ENCODE measurements at places on chromosomes 6 and 20.

DNA sequence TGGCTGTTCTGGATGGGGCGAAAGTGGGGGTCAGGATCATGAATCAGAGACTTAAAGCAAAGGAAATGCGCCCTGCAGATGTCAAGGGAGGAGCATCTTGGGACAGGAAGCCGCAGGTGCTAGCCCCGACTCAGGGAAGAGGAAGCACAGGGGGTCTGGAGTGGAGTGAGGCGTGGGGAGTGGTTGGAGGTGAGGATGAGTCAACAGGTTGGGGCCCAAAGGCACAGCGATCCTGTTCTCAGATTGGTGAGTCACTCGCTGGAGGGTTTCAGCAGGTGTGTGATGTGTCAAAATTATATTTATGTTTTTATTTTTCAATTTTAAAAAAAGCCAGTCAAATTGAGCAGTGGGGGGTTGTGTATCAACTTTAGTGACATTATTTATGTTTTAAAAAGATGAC lies 19.0 kb downstream of the PACSIN1 start:
- DNase-seq = no peak

DNA sequence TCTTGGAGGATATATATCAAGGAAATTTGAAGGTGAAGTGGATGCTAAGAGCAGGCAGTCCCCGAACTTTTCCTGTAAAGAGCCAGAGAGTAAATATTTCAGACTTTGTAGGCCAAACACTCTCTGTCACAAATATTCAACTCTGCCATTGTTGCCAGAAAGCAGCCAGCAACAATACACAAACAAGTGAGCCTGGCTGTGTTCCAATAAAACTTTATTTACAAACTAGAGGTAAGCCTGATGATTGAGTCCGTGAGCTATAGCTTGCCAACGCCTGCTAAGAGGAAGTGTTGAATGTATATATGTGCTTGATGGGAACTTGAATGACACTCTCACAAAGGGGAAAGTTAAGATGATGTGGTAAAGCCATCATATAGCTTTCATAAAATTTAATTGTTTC lies 166.0 kb upstream of the PLN start:
- no peak for DNase-seq

- peak; percentile 28 for DNase-seq
These were observed 61.7 kb upstream of the EYA4 start for GRCh38 chr6:133179481-133179880.

DNA sequence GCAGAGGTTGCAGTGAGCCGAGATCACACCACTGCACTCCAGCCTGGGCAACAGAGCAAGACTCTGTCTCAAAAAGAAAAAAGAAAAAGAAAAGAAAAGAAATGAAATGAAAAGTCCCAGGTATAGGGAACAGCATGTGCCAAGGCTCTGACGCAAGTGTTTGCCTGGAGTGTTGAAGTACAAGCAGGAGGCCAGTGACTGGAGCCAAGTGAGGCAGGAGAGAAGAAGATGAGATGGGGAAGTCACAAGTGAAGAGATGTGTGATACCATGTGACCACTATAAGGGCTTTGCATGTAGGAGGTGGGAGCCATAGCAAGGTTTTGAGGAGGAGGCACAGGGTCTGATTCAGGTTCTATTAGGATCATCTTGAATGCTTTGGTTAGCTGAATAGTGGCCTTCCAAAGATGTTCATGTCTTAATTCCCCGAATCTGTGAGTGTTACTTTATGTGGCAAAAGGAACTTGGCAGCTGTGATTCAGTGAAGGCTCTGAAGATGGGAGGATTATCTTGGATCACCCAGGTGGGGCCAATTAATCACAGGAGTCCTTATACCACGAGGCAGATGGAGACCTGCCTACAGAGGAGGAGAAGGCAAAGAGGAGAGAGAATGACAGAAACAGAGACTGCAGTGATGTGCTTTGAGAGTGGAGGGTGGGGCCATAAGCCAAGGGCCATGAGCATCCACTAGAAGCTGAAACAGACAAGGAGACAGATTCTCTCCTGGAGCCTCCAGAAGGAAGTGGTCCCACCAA lies 91.1 kb upstream of the PTPN1 start:
- no peak for DNase-seq

Data from hematopoietic multipotent progenitor cell treated with erythropoietin and hydrocortisone succinate and interleukin-3 and kit ligand, for 17 days (in vitro differentiated cells).